ENCODE measurements at places on chromosomes 7 and 10.

- DNase-seq = no peak
Observed at GRCh38 chr7:129617652-129618051, 6.1 kb downstream of the NRF1 start.

- no peak for DNase-seq
Observed at GRCh38 chr7:142523821-142524460, 225.3 kb upstream of the PRSS1 start.

DNA sequence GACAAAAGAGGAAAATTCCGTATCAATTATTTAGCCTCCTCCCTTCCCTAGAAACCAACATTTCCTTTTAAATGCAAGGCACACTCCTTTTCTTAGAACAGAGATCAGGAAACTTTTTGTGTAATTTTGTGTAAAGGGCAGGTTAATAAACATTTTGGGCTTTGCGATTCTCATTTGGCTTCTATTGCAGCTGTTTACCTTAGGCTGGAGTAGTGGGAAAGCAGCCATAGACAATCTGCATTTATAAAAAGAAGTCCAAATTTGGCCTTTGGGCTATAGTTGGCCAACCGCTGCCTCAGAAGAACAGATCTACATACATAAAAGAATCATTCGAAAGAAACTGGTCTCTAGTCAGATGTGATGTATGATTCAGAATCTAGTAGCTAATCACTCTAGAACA, 35.3 kb downstream of the NAMPT start:
- DNase-seq = no peak

GRCh38 chr7:18505870-18506460, 10.4 kb downstream of the HDAC9 start:
- DNase-seq = no peak

DNA sequence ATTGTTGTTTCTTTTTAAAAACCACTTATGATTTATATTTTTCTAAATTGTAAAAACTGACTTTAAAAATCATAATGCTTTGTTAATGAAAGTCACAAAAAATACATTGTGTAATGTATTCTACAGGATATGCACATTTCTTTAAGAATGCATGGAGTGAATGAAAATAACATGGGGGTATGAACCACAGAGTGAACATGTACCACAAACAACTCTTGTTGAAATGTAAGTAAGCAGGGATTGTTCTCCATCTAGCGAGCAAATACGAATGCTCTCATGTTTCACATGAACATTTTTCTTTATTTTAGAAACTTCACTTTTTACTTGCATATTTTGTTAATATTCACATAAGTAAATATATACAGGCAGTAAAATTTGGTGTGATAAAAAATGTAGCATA, 35.6 kb upstream of the LAMB4 start:
- no peak for DNase-seq

DNA sequence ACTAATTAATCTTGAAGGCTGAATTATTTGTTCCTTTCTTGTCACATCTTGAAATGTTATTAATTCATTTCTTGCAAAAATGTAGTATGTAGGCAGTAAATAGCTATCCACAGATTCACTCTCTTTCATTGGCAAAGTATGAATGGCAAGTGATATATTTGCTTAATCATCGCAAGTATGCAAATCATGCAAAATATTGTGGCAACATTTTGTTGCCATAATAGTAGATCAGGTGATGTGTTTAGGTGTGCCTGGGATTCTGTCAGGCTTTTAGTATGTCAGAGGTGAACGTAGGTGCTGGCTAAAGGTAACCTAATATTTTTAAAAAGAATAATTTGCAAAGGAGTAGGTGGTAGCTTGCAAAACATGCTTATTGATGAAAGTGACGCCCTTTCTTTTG, 5.9 kb downstream of the MAP3K8 start:
- DNase-seq = no peak

- peak; percentile 67 for DNase-seq
Observed at GRCh38 chr10:47311193-47311931, 10.9 kb upstream of the GDF2 start.

GRCh38 chr7:114405427-114405826, 9.2 kb upstream of the FOXP2 start:
- DNase-seq = no peak

DNA sequence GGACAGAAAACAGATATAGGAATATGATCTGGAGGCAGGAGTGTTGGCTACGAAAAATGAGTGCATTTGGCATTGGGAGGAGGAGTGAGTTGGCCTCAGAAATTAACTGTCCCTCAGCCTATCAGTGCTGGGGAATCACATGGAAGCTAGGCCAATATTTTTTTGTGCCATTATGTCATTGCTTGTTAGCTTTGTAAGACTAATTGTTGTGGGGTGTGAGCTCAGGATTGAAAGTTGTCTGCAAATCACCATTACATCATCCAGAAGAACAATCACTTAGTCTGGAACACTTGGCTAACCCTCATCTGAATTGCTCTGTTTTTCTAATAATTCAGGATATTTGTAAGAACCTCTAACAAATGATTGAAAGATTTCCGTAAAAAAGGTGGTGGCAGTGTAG, 45.2 kb upstream of the SEMA3D start:
- DNase-seq = no peak

DNA sequence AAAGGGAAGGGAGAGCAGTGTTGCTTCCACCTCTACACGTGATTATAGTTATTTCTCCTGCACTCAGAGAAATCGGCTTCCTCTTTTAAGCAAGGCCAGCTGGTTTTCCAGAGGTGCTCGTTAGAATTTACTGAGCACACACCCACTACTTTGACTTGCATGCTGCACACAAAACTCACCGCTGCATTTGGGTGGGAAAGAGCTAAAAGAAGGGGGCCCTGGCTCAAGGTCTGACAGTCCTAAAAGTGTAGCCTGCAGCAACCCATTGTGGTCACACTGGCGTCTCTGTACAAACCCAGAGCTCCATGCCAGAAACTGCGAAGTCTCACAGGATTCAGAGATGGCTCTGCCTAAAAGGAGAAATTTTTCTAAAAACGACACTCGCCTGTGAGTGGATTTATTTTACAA, 133.7 kb downstream of the SLC25A13 start:
- no peak for DNase-seq

DNA sequence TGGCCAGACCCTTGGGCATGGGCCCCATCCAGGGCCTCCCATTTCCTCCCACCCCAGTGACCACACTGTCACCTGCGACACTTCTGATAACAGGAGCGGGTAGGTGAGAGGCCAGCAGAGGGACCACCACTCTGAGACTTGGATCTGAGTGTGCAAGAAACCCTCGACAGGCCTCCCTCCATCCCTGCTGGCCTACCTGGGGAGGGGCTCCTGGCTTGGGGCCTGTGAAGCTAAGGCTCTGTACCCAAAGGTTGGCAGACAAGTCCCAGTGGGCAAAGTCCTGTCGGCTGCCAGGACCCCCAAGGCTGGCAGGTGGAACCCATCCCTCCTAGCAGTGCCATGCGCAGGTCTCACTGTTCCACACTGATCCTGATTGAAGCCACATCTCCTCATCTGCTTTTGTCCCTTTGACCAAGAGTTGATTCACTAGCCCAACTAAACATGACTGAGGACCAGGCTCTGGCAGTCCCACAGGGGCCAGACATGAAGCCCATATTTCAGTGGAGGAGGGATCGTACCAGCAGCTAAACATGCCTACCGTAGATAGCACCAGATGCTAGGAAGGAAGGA, 1.2 kb upstream of the PGAM2 start:
- DNase-seq = no peak

GRCh38 chr10:87790185-87790584, 27.8 kb downstream of the ATAD1 start:
- no peak for DNase-seq

DNA sequence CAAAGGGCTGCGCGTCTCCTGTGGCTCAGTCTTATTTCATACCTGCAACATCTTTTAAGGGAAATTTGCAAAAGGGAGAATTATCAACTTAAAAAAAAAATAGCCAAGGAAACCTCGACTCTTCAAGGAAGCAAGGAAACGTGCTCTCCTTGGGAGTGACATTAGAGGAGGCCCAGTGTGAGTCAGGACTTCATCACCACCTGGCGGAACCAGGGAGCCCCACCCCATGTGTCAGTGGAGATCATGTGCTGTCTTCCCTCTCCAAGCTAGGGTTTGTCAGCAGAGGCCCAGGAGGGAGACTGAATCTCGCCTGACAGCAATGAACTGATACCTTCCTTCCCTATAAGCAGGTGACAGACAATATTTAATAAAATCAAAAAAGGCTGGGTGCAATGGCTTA, 28.9 kb downstream of the POR start:
- DNase-seq = peak; percentile 61

DNA sequence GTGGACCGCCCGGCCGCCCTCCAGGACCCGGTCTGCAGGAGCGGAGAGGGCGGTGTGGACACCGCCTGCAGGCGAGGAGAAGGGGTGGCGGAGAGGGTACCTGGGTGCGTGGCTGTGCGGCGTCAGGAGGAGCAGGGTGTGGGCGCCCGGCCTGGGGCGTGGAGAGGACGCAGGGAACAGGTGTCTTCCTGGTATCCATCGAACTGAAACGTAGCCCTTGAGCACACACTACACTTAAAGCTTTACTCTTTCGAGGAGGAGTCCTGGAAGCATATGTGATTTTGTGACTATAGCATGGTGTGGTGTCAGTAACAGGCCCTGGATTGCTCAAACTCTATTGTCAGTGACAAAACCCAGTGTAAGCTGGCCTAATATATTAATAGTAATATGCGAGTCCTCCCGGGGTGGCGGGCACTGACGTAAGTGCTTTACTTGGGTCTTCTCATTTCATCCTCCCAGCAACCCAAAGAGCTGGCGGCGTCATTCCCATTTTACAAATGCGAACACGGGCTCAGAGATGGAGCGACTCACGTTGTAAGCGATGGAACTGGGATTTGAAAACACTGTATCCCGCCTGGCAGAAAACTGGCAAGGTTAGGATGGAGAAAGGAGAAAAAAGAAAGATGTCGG, 508 bp upstream of the TECPR1 start:
- DNase-seq = no peak

- peak; percentile 90 for DNase-seq
Observed at GRCh38 chr7:105013816-105014692, at the start of gene KMT2E. Gene KMT2E (plus strand): TSS chr7:105014205. CDS start chr7:105040953, 26,748 bp downstream.

All from Calu3 (cell line).